Glutamatergic neuron (in vitro differentiated cells): ENCODE measurements at places on chromosomes 6 and 20. TPM values are rescaled to one million over a fixed set of nuclear protein-coding genes. Genes with fewer than 3 reads are reported as not detected.

The ZNF451 gene
- total RNA-seq, result 79.6 TPM

The COL20A1 gene
- total RNA-seq, result 2.1 TPM

The MYLK2 gene
- 0.69 TPM for total RNA-seq

The CRYBG1 gene
- total RNA-seq, result 0.15 TPM

The CDSN gene
- total RNA-seq, result not detected

The ISM1 gene
- 0.32 TPM for total RNA-seq

The PPIL6 gene
- 0.83 TPM for total RNA-seq

The TMC2 gene
- not detected for total RNA-seq
